ENCODE measurements at places on chromosomes 6 and 20.

- no peaks in the 10 kb centered on the region for H3K4me1 ChIP-seq
- H3K27me3 ChIP-seq, result no peaks in the 10 kb centered on the region
- H3K4me3 ChIP-seq, result no peak overlapping the region
- no peak for DNase-seq
- no peak overlapping the region for H3K27ac ChIP-seq
Observed at GRCh38 chr6:15987569-15987968, 141.3 kb upstream of the MYLIP start.

- no peaks in the 10 kb centered on the region for H3K27me3 ChIP-seq
- no peaks in the 10 kb centered on the region for H3K4me1 ChIP-seq
- H3K27ac ChIP-seq, result no peak overlapping the region
- H3K36me3 ChIP-seq, result no peaks in the 10 kb centered on the region
- H3K4me3 ChIP-seq, result no peak overlapping the region
- DNase-seq, result peak; percentile 35
Observed at GRCh38 chr20:35511814-35512420, 17.5 kb downstream of the C20orf173 start.

DNA sequence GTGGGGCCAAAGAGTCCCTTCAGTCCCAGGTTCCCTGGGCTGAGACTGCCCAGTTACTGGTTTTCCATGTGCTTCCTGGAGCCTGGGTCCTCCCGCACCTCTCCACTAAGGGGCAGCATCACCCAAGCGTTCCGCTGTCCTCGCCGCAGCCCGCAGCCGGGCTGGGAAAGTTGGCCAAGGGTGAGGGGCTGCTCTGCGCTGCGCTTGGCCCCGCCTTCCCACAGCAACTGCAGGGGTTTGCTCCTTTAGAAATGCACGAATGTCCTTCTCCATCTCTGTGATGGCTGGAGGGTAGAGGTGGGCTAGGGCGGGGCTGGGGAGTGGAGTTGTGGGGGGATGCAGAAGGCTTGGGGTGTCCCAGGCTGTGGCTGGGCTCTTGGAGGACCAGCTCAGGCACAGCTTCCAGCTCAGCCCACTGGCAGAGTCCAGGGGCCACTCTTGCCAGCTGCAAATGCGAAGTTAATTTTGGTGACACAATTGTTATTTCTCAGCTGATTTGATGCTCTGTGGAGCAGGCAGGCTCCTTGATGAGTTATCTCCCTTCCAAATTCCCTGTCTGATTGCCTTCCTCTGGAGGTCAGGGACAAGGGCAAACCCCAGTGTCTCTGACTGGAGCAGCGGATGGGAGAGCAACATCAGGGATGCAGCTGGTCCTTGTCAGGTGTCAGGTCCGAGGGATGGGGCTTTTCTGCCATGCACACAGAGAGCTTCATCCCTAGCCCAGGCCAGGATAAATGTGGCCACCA, 63.2 kb downstream of the NOL4L start:
- H3K27ac ChIP-seq, result no peak overlapping the region
- H3K4me1 ChIP-seq, result peaks cover 36% of the 10 kb centered on the region
- no peak overlapping the region for H3K4me3 ChIP-seq
- H3K36me3 ChIP-seq, result no peaks in the 10 kb centered on the region

DNA sequence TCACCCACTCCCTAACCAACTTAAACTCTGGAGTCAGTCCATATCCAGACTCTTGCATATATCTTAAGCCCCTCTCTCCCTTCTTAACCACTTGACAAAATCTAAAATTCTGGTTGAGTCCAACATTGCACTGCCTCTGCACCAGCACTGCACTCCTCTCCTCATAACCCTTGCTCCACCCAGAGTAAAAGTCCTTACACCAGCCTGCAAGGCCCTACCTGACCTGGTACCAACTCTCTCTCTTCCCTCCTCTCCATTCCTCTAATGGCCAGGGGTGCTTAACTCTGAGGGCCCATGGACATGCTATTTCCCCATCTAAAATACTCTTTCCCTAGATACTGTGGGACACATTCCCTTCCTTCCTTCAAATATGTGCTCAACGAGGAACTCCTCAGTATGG, 21.0 kb downstream of the STX7 start:
- H3K27ac ChIP-seq, result no peak overlapping the region
- no peak overlapping the region for H3K4me3 ChIP-seq
- no peak for DNase-seq

- no peak overlapping the region for H3K27ac ChIP-seq
- peaks cover 10% of the 10 kb centered on the region for H3K4me1 ChIP-seq
- H3K4me3 ChIP-seq, result no peak overlapping the region
- peak; percentile 42 for DNase-seq
- H3K36me3 ChIP-seq, result no peaks in the 10 kb centered on the region
- no peaks in the 10 kb centered on the region for H3K27me3 ChIP-seq
Observed at GRCh38 chr6:71011871-71012371, 55.1 kb upstream of the B3GAT2 start.

DNA sequence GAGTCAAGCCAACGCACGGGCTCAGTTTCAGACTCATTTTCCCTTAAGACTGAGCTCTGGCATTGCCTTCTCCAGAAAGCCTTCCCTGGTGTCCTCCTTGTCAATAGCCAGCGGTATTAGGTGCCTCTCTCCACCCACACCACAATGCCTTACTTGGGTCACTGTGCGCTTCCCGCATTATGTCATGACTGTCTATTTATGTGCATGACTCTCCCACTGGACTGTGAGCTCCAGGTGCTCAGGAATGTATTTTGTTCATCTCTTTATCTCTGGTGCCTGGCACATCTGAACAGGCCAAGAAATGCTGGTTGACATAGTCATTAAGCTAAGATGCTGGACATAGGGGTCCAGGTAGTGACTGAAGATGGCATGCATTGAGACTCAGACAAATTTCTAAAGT, 42.7 kb downstream of the DAAM2 start:
- H3K4me1 ChIP-seq, result no peaks in the 10 kb centered on the region
- DNase-seq, result no peak
- no peak overlapping the region for H3K27ac ChIP-seq
- H3K27me3 ChIP-seq, result no peaks in the 10 kb centered on the region
- H3K36me3 ChIP-seq, result no peaks in the 10 kb centered on the region
- no peak overlapping the region for H3K4me3 ChIP-seq

GRCh38 chr6:6793388-6794250, 205.1 kb downstream of the LY86 start:
- H3K4me1 ChIP-seq, result no peaks in the 10 kb centered on the region
- no peak for DNase-seq
- no peak overlapping the region for H3K4me3 ChIP-seq

GRCh38 chr20:59428441-59429205, 128.2 kb downstream of the EDN3 start:
- no peaks in the 10 kb centered on the region for H3K36me3 ChIP-seq
- DNase-seq, result no peak
- H3K4me1 ChIP-seq, result peaks cover 7% of the 10 kb centered on the region
- no peak overlapping the region for H3K27ac ChIP-seq
- H3K4me3 ChIP-seq, result no peak overlapping the region
- H3K27me3 ChIP-seq, result no peaks in the 10 kb centered on the region

DNA sequence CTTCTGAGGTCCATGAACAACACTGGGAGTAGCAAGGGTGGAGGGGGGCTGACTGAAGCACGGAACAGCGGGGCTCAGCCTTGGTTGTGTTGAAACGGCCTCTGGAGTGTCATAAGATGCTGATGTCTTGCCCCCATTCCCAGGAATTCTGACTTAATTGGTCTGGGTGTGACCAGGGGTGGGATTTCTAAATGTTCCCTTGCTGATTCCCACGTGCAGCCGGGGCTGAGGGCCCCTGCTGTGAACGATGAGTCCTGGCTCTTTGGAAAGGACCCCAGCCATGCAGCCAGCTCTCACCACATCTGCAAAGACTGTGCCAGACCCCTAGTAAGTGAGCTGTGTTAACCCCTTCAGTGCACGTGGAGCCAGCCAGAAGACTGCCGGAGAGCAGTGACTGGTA, 28.6 kb upstream of the FAM50B start:
- H3K4me1 ChIP-seq, result peaks cover 7% of the 10 kb centered on the region
- H3K4me3 ChIP-seq, result no peak overlapping the region
- H3K27ac ChIP-seq, result no peak overlapping the region

DNA sequence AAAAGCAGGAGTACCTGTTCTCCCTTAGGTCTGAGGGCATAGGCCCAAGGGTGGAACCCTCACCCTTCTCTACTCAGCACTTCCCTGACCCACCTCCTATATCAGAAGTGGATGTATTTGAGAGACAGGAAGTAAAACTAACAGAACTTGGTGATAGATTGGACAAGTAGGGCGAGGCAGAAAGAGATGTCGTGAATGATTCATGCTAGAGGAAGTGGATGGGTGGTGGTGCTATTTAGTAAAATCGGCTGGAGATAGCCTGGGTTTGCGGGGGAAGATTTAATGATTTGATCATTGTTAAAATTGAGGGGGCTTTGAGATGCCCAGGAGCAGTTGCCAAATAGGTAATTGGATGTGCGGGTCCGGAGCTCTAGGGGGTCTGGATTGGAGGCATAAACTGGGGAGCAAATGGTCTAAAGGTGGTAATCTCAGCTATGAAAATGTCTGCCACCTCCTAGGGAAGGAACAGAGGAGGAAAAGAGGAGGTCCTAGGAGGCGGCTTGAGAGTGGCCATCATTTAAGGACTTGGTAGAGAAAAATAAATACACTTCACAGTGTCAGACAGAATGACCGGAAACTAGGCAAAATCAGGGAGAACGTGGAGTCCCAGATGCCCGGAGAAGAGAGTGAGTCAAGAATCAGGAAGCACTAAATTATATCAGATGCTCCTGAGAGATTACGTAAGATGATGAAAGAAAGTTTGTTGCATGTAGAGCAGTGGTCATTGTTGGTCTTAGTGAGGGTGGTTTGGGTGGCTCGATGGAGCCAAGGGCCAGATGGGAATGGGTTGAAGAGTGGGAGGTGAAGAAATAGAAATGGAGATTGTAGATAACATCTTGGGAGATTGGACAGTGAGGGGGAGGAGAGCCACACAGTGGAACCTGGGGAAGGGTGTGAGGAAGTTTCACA, 142.0 kb downstream of the CEP57L1 start:
- no peaks in the 10 kb centered on the region for H3K27me3 ChIP-seq
- H3K27ac ChIP-seq, result no peak overlapping the region
- H3K4me1 ChIP-seq, result peaks cover 18% of the 10 kb centered on the region
- no peak overlapping the region for H3K4me3 ChIP-seq
- DNase-seq, result no peak

DNA sequence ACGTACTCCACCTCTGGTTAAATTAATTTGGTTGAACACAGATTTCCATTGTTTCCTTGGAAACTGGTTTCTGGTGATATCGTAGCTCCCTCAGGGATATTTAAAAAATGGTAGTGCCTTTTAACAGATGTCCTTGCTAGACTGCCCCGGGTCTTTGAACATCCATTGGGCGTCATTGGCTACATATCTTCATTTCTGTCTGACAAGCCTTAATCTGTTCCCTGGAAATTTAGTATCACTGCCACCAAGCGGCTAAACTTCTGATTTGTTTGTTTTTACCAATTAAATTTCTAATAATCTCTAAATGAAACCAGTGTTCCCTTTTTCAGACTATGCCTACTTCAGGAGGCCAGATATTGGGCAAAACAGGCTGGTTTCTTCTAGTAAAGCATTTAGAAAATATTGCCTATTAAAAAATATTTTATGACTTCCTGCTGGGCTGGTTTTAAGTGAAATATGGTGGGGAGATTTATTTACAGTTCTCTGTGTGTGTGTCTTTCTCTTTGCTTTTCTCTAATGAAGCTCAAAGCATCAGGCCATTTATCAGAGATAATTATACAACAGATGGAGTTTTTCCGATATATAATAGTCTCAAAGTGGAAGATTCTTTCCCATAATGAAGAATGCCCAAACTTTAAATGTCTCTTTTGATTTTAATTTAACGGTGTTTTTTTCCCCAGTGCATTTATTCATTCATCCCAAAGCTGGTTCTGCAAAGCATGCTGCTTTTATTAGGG, 249.5 kb downstream of the ZFAND3 start:
- H3K36me3 ChIP-seq, result no peaks in the 10 kb centered on the region
- no peak overlapping the region for H3K4me3 ChIP-seq
- DNase-seq, result no peak
- no peaks in the 10 kb centered on the region for H3K4me1 ChIP-seq
- no peaks in the 10 kb centered on the region for H3K27me3 ChIP-seq

DNA sequence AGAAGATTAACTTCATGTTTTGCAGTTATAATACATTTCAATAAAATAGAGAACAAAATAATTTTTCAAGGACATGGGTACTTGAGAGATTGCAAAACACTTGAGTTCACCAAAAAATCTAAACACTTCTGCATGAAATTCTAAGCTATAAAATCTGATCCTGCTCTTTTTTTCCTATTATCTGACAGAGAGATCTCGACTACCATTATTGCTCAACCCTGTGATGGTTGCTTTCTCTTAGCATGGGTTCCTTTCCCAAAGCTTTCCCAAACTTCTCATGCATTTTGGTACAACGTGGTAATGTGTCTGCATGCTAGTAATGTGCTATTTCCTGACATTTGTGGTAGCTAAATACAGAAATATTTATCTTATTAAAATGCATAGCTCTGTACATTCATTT, 1243.1 kb upstream of the ADGRB3 start:
- no peak overlapping the region for H3K27ac ChIP-seq
- no peak overlapping the region for H3K4me3 ChIP-seq
- H3K36me3 ChIP-seq, result no peaks in the 10 kb centered on the region

DNA sequence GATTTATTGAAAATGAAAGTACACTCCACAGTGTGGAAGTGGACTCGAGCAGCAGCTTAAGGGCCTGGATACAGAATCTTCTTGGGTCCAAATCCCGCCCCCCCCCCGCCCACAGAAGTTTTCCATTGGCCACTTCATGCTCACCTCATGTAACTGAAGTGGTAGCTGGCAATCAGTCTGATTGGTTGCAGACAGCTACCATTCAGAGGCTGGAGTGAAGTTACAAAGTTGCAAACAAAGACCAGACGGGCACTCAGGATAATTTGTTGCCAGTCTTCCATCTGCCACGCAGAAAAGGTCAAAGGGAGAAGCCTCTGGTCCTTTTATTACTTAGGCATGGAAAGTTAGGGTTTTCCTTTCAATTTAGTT, 25.8 kb upstream of the FABP7 start:
- no peak overlapping the region for H3K27ac ChIP-seq
- no peak overlapping the region for H3K4me3 ChIP-seq
- no peaks in the 10 kb centered on the region for H3K36me3 ChIP-seq
- H3K27me3 ChIP-seq, result no peaks in the 10 kb centered on the region
- no peak for DNase-seq

DNA sequence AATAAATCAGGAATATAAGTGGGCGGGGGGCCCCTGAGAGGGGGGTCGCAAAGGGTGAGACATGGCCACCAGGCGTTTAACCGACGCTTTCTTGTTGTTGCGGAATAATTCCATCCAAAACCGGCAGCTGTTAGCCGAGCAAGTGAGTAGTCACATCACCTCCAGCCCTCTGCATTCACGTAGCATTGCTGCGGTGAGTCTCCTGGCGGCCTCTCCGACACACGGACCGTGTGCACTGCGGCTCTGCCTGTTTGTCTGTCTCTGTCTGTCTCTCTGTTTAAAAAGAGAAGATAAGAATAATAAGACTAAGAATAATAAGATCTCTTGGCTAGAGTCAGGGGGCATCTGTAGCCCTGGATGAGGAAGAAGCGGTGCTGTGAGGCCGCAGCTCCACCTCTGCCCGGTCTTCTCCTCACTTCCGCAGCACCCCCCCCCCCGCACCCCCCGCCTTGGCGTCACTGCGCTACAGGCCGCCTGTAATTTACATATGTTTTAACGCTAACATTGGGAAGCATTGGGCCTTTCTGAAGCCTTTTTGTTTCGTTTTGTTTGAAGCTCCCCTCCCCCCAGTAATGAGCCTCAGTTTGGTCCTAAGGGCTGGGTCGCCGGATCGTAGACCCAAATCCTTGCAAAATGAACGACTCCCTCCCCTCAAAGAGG, 993 bp downstream of the STX16 start:
- peak; percentile 73 for DNase-seq
- H3K4me3 ChIP-seq, result peak overlapping the region; percentile 85
- peaks cover 15% of the 10 kb centered on the region for H3K27me3 ChIP-seq
- H3K4me1 ChIP-seq, result peaks cover 36% of the 10 kb centered on the region
- no peaks in the 10 kb centered on the region for H3K36me3 ChIP-seq
- peak overlapping the region; percentile 71 for H3K27ac ChIP-seq

Measured in neural progenitor cell (in vitro differentiated cells).